ENCODE measurements at places on chromosomes 3 and 15.

DNA sequence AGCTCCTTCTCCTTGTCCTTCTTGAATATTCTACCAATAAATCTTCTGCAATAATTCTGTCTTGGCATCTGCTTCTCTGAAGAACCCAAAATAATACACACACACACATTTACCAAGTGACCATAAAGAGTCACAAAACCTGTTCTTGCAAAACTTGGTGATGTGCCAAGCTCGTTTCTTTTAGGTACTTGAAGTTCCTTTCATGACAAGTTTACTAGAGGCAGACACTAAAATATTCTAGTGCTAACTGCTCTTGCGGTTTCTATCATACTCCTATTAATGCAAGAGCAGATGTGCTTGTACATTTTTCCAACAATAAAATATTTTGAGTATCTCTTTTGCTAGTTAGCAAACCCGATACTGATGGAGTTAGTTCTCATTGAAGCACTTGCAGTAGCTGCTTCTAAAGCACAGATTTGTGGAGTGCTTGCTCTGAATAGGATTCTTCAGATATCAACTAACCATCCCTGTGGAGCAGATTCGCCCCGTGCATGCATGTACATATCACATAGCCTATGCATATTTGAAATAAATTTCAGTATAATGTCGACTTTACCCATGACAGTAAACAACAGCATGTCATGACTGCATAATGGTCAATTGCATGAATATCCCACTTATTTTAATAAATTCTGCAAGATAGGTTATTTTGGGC, 23.2 kb downstream of the HHLA2 start:
- no peak for DNase-seq

DNA sequence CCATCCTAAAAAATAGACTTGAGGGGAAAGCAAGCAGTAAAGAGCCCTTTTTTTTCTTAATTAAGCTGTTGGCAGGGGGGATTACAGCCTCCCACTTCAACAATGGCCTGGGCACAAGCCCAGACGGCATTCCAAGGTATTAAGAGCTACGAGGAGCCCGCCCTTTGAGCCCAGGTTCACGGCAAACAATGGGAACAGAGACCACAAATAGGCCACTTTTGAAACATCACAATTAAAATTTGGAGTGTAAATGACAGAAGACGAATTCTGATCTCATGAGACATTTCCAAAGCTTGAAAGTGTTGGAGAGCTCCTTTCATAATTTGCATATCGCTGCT, 8.9 kb downstream of the CHSY1 start:
- no peak for DNase-seq

- no peak for DNase-seq
Measured at GRCh38 chr3:96843505-96844203, 29.3 kb downstream of the EPHA6 start.

- DNase-seq = peak; percentile 32
Measured at GRCh38 chr3:88219138-88219792, 69.5 kb downstream of the C3orf38 start.

GRCh38 chr15:36332301-36332700, 247.1 kb upstream of the CDIN1 start:
- no peak for DNase-seq

DNA sequence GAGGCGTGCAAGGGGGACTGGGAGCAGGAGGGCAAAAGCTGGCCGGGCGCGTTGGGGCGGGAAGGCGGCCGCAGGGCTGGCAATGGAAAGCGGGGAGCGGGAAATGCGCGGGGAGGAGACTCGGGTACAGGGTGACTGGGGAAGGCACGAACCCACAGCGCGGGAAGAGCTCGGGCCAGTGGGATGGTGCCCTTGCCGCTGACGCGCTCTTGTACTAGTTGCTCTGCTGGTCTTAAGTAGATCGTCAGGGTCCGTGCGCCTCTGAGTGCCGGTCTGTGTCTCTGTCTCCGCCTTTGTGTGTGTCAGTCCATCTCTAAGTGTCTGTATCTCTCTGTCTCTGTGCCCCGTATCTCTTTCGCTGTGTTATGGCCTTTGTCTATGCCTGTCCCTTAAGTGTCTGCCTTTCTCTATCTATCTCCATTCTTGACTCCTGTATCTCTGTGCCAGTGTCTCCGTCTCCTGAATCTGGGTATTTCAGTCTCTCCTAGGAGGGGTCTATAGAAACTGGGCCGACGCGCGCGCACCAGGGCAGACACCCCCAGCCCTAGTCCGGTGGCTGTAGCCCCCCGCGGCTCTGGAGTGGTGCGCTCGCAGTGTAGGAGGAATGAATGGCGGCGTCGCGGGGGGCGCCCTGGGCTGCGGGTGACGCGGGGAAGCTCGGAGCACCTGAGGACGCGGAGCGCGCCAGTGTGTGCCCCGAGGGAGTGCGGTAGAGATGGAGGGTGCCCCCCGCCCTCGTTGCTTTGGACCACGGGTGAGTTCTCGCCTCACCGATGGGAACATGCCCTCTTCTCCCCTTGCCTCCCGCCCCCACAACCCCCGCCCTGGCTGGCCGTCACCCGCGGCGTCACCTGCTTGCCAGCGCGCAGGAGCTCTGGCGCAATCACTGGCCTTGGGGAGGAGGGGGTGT, 756 bp upstream of the CAMK2N2 start:
- peak; percentile 15 for DNase-seq

DNA sequence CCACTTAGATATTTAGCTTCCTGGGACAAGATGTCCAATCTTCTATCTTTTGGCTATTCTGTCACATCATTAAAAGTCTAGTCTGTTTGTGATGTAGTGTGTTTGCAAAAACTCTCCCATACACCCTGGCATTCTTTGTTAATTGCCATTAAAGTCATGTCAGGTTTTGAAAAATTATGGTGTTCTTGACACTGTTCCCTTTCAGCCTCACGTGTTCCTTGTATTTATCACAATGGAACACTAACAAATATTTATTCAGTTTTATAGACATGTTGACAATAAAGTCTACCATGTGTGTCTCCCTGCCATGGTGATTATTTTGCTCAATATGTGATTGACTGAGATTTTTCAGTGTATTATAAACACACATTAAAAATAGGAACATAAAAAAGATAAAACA, 9.4 kb upstream of the CACNA1D start:
- DNase-seq = no peak

GRCh38 chr3:189821262-189821661, 190.1 kb downstream of the TP63 start:
- DNase-seq = no peak

DNA sequence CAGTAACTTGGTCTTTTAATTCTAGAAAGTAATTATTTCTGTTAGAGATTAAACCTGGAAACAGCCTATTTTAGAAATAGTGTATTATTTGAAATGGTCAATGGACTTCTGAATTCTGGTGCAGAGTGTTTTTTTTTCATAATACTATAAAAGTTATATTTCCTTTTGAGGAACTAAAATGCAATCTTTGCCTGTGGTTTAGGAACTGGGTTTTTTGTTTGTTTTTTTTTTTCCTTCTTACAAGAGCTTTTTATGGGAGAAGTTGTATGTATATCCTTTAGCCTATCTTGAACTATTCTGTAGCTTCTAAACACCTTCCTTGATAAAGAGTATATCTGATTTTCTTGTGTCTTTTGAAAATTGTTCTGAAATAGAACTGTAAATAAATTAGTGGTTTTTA, 88.3 kb downstream of the ARIH1 start:
- no peak for DNase-seq

DNA sequence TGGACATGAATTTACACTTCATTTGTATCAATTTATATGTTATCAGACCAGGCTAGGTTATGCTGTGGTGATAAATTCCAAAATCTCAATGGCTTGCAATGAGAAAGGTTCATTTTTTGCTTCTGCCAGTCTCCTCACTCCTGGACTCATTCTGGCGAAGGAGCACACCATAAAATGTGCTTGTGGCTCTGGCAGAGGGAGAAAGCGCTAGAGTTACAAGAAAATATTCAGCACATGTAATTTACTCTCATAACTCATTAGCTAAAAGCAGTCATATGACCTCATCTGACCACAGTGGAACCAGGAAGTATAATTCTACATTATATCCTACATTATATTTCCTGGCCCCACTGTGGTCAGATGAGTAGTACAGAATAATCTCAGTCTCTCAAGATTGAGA, 193.8 kb downstream of the BCHE start:
- DNase-seq = peak; percentile 27

- DNase-seq = no peak
Measured at GRCh38 chr3:118544458-118544857, 490.2 kb downstream of the IGSF11 start.

- no peak for DNase-seq
Measured at GRCh38 chr3:10533737-10534023, 28.3 kb upstream of the ATP2B2 start.

GRCh38 chr3:64011685-64012084, 11.6 kb downstream of the PSMD6 start:
- DNase-seq = no peak

GRCh38 chr3:48662753-48663488, at the start of gene CELSR3:
Gene CELSR3, minus strand, starts transcription at chr3:48662886. Its CDS starts 252 bp downstream, at chr3:48662634.
- DNase-seq = peak; percentile 77

- DNase-seq = no peak
Measured at GRCh38 chr3:101702726-101703125, 16.2 kb upstream of the RPL24 start.

DNA sequence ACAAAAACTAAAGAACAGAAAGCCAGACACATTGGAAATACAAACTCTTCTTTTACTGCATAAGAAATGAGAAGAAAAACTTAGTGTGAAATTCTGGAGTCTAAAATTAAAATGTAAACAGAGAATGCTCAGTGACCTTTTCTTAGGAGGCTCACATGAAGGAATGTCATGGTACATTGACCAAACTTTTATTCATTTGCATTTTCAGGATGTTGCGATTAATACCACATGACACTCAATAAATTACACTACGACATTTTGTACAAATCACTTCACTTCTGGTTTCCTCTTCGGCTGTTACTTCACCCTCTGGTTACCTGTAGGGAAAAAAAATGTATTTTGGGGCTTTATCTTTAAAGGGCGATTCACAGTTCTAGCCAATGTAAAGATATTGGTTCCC, 56.4 kb upstream of the ACTC1 start:
- no peak for DNase-seq

DNA sequence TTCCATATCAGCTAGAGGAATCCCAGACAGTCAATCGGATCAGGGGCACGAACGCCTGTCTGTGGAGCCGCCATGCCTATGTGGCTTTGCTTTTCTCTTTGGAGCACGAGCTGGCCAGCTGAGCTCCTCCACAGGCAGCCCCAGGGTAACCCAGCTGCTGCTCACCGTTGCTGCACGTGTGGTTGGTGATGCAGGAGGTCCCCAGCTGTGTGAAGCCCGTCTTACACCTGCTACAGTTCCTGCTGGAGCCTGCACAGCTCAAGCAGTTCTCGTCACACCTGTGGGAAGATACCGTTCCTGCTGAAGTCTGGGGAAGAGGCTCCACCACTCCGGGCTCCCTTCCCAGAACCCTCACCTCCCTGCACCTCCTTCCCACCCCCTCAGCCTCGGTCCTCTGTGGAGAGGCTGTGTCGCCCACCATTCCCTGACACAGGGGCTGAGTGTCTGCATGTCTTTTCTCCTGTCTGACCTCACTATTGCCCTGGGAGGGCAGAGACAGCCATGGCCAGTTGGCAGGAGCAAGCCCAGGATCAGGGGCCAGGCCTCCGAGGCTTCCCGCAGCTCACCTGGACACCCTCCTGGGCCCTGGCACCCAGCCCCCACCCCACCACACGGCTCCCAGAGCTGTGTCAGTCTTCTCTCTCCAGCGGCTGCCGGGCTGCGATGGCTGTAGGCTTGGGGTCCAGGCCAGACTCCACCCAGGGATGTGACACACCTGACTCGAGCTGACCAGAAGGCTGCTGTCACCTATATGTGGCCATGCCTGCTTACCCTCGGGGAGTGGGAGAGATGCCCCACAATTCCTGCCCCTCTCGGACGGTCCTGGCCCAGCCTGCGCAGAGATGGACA, 12.2 kb upstream of the SNRPA1 start:
- DNase-seq = no peak

GRCh38 chr3:155442072-155442471, 148.6 kb upstream of the STRIT1 start:
- DNase-seq = no peak

- no peak for DNase-seq
Measured at GRCh38 chr3:147890114-147890513, 480.9 kb downstream of the ZIC1 start.

GRCh38 chr15:82371656-82372055, 22.4 kb upstream of the GOLGA6L10 start:
- no peak for DNase-seq

- no peak for DNase-seq
Measured at GRCh38 chr3:121883507-121883906, 10.7 kb upstream of the SLC15A2 start.

Data from LoVo (cell line).